ENCODE measurements at places on chromosomes 3 and 15. TPM values are rescaled to one million over a fixed set of nuclear protein-coding genes. Genes with fewer than 3 reads are reported as not detected.

TEX55 gene
- total RNA-seq: not detected

UBA7 gene
- total RNA-seq: 12.5 TPM

DNAJC19 gene
- total RNA-seq: 56.8 TPM

CPNE9 gene
- 0.13 TPM for total RNA-seq

SEC22C gene
- 45.9 TPM for total RNA-seq

GOLGA8F gene
- not detected for total RNA-seq

- DNase-seq: peak; percentile 5
- H3K36me3 ChIP-seq: peaks cover 21% of the 10 kb centered on the region
- no peak overlapping the region for H3K4me3 ChIP-seq
- no peak overlapping the region for H3K27ac ChIP-seq
- H3K4me1 ChIP-seq: no peaks in the 10 kb centered on the region
These were observed 85.5 kb downstream of the VPS13C start for GRCh38 chr15:61974759-61975158.

- DNase-seq: no peak
- no peaks in the 10 kb centered on the region for H3K36me3 ChIP-seq
- H3K27me3 ChIP-seq: no peaks in the 10 kb centered on the region
- H3K27ac ChIP-seq: no peak overlapping the region
- no peak overlapping the region for H3K4me3 ChIP-seq
These were observed 59.9 kb downstream of the LRRFIP2 start for GRCh38 chr3:37114251-37115145.

GRCh38 chr3:176935194-176935888 lies 261.9 kb downstream of the TBL1XR1 start:
- H3K4me1 ChIP-seq: no peaks in the 10 kb centered on the region
- no peaks in the 10 kb centered on the region for H3K36me3 ChIP-seq
- DNase-seq: no peak
- H3K4me3 ChIP-seq: no peak overlapping the region
- 0 out of 2 replicates have a peak, but pooled peaks cover 2% of the 10 kb centered on the region for H3K27me3 ChIP-seq
- H3K27ac ChIP-seq: no peak overlapping the region

DNA sequence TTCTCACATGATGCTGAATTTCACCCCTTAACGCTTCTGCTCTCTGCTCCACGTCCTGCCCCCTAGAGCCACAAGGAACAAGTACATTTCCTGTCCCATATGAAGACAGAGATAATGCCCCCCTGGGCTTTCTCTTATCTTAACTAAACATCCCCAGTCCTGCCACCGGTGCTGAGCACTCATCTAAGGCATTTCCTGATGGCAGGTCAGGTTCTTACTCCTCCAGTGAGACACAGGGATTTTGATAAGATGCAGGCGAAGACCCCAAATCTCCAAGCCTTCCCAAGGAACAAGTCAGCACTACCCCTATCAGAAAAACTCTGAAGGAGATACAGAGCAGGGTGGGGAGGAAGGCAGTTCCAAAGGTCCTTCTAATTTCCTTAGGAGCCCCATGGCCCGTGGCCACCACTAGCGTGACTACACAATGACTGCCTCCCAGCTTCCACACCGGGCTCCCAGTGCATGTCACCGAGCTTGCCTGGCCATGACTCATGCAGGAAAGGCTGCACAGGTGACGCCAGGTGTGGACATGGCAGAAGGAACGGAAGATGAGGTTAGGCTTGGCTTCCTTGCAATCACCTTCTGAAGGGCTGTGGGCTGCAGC lies 152.9 kb downstream of the XXYLT1 start:
- peaks cover 39% of the 10 kb centered on the region for H3K4me1 ChIP-seq
- H3K27ac ChIP-seq: peak overlapping the region; percentile 78
- no peaks in the 10 kb centered on the region for H3K27me3 ChIP-seq
- no peak overlapping the region for H3K4me3 ChIP-seq

- H3K36me3 ChIP-seq: no peaks in the 10 kb centered on the region
- H3K4me1 ChIP-seq: no peaks in the 10 kb centered on the region
- DNase-seq: no peak
- H3K27ac ChIP-seq: no peak overlapping the region
- no peaks in the 10 kb centered on the region for H3K27me3 ChIP-seq
These were observed 124.6 kb upstream of the CADPS start for GRCh38 chr3:62999791-63000190.

GRCh38 chr3:3119393-3119851 lies 7.3 kb upstream of the TRNT1 start:
- DNase-seq: no peak
- H3K4me1 ChIP-seq: no peaks in the 10 kb centered on the region
- no peak overlapping the region for H3K27ac ChIP-seq
- H3K4me3 ChIP-seq: no peak overlapping the region
- no peaks in the 10 kb centered on the region for H3K36me3 ChIP-seq

DNA sequence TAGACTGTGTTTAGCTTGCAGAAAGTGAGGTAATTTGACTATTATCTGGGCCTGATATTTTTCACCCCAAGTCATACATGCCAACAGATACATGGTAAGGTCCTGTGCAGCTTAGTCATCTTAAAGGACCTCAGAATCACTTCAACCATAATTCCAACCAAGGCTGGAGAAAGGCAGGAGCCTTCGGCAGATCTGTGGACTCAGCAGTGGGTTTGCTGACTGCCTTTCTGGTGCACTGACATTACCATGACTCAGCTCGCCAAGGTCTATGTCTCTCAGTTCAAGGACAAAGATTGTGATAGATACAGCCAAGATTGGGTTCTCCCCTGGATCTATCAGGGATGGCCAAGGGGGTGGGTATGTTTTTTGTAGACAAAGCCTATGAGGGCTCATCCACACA lies 32.7 kb downstream of the LYZL4 start:
- DNase-seq: no peak
- H3K36me3 ChIP-seq: no peaks in the 10 kb centered on the region
- H3K27ac ChIP-seq: no peak overlapping the region
- H3K4me3 ChIP-seq: no peak overlapping the region
- no peaks in the 10 kb centered on the region for H3K4me1 ChIP-seq

DNA sequence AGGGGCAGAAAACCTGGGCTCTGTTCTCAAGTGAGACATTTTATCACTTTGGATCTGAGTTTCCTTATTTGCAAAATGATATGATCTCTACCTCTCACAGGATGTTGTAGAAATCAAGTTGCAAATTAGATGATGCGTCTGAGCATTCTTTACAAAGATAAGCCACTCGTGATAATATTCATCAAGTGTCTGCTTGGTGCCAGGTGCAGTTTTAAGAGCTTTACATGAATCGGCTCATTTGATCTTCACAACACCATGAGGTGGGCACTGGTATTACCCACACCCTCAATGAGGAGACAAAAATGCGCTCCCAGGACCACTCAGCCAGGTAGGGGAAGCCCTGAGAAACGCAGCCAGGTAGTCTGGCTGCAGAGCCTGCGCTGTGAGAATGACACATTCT lies 59.1 kb upstream of the CA12 start:
- H3K27me3 ChIP-seq: no peaks in the 10 kb centered on the region
- no peak for DNase-seq
- no peak overlapping the region for H3K27ac ChIP-seq
- H3K4me3 ChIP-seq: no peak overlapping the region
- no peaks in the 10 kb centered on the region for H3K4me1 ChIP-seq

DNA sequence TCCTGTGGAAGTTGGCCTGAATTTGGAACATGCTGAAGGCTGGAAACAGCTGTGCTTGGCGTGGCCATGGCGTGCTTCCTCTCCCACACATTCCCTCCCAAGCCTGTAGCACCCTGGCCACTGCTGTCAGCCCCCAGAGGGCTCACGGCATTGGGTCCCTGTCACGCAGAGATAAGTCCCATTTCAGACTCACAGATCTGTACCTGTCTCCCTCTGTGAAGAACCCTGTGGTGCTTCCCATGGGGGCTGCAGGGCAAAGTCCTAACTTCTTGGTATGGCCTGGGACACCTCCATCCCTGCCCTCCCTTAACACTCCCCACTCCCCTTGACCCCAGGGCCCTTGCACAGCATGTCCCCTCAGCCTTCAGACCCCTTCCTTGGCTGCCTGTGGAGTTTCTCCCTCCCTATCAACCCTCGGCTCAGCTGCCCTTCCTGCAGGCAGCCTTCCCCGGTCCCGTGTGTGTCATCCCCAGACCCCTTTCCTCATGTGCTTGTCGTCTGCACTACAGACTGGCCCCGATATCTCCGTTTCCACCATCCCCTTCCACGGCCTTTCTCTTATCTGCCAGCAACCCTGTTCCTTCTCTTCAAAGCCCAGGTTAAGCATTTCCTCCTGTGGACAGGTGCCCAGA lies 28.6 kb downstream of the ABTB1 start:
- H3K4me3 ChIP-seq: no peak overlapping the region
- H3K27ac ChIP-seq: no peak overlapping the region
- H3K36me3 ChIP-seq: no peaks in the 10 kb centered on the region
- H3K4me1 ChIP-seq: no peaks in the 10 kb centered on the region

GRCh38 chr3:166013073-166013679 lies 176.0 kb upstream of the BCHE start:
- no peaks in the 10 kb centered on the region for H3K27me3 ChIP-seq
- no peaks in the 10 kb centered on the region for H3K4me1 ChIP-seq
- no peak overlapping the region for H3K27ac ChIP-seq
- peak; percentile 10 for DNase-seq
- no peaks in the 10 kb centered on the region for H3K36me3 ChIP-seq
- no peak overlapping the region for H3K4me3 ChIP-seq

GRCh38 chr15:98690272-98690950 lies 42.1 kb downstream of the IGF1R start:
- H3K36me3 ChIP-seq: no peaks in the 10 kb centered on the region
- H3K27ac ChIP-seq: no peak overlapping the region
- peaks cover 46% of the 10 kb centered on the region for H3K4me1 ChIP-seq
- no peak for DNase-seq
- H3K27me3 ChIP-seq: no peaks in the 10 kb centered on the region

DNA sequence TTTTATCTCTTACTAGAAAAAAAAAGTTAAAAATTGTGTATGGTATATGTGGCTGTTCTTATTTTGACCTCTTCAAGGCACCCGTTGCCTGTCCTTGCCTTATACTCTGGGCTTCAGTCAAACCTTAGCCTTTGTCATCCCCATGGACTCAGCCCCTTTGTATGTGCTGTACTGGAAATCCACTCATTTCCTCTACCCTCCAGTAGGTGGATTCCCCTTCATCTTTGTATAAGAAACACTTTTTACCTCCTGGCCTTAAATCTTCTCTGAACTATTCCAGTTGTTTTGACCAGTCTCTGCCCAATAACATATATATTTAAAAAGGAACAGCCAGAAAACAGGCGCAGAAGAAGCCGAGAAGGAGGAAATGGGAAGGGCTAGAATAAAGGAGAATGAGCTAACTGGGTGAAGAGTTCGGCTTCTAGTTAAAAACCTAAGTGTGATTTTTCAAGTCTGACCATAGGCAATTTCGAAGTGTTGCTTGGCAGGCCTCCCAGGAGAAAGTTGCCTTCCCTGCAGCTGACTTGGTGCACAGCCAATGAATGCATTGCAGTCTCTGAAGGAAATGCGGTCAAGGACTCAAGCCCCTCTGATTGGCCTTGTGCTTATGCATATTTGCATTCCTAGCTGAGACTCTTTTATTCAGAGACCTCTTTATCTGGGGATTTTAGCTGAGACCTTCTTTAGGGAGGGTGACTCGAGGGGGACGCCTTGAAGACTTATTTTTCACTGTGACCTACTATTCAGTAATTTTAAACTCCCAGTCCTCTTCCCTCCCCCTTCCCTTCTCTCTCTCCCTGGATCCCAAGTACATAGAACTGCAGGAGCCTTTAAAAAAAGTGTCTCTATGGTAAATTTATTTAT lies 277.4 kb downstream of the ROBO1 start:
- no peak overlapping the region for H3K4me3 ChIP-seq
- H3K27ac ChIP-seq: no peak overlapping the region
- no peaks in the 10 kb centered on the region for H3K27me3 ChIP-seq
- H3K4me1 ChIP-seq: no peaks in the 10 kb centered on the region
- no peak for DNase-seq

GRCh38 chr3:185070491-185071286 lies 82.2 kb downstream of the C3orf70 start:
- H3K27ac ChIP-seq: no peak overlapping the region
- H3K36me3 ChIP-seq: no peaks in the 10 kb centered on the region
- H3K4me1 ChIP-seq: no peaks in the 10 kb centered on the region
- H3K27me3 ChIP-seq: no peaks in the 10 kb centered on the region

DNA sequence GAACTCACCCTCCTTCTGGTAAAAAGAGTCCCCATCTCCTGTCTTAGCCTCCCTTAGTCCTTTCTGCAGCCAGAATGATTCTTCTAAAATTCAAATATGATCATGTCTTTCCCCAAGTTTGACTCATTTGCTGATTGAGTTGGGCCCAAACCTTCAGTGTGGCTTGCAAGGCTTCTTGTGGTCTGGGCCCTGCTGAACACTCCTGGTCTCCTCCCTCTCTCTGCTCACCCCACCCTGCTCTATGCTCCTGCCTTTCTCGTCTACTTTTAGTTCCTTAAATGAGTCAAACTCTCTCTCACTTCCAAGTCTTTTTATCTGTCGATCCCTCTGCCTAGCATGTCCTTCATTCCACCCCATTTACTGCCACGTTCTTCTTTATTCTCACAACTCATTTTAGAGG lies 72.6 kb downstream of the CCR1 start:
- no peak for DNase-seq
- H3K4me3 ChIP-seq: no peak overlapping the region
- H3K36me3 ChIP-seq: no peaks in the 10 kb centered on the region
- no peaks in the 10 kb centered on the region for H3K27me3 ChIP-seq
- no peak overlapping the region for H3K27ac ChIP-seq
- H3K4me1 ChIP-seq: no peaks in the 10 kb centered on the region

DNA sequence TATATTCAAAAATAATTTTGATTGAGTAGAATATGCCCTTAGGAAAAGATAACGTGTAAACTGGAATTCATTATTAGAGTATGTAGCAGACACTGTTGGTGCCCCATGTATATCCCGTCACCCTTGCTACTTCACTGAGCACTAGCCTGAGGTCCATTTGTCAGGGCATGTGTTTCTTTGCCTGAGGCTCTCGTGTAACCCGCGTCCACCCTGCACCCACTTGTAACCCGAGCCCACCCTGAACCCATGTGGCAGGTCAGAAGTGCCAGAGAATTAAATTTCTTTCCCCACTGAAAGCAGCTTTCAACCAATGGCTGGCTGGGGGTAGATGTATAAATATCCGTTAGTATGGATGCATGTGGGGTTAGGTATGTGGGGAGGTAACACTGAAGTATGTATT lies 474.2 kb upstream of the ZNF385D start:
- H3K4me1 ChIP-seq: no peaks in the 10 kb centered on the region
- H3K4me3 ChIP-seq: no peak overlapping the region
- H3K27me3 ChIP-seq: no peaks in the 10 kb centered on the region
- DNase-seq: no peak
- no peaks in the 10 kb centered on the region for H3K36me3 ChIP-seq

- no peak overlapping the region for H3K27ac ChIP-seq
- no peaks in the 10 kb centered on the region for H3K36me3 ChIP-seq
- no peak overlapping the region for H3K4me3 ChIP-seq
- no peaks in the 10 kb centered on the region for H3K4me1 ChIP-seq
These were observed 153.5 kb downstream of the ATP10A start for GRCh38 chr15:25709437-25710159.

DNA sequence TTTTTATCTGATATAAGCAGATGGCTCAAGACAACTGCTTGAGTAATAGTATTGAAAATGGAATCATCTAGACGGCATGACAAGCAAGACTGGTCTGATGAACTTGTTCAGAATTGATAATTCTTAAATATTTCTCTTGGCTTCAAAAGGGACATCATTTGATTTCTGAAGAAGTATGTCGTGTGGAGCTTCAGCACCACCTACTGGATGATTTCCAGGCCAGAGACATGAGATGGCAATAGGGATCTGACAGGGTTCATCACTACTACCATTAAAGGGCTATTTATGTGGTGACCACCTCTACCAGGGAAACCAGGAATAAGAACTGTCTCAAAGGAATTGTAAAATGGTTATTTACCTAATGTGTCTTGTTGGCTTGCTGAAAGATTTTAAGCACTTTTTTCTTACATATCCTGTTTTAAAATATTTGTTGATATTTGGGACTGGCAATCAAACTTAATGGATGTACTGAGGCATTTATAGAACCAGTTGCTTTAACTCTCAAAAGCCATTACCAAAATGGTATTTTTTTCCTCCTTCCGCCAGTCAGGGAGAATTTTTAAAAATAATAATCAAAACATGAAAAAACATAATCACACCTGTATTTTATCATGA lies 99.5 kb upstream of the FAM98B start:
- peaks cover 2% of the 10 kb centered on the region for H3K36me3 ChIP-seq
- peak; percentile 47 for DNase-seq
